ENCODE measurements at places on chromosomes 4 and X.

DNA sequence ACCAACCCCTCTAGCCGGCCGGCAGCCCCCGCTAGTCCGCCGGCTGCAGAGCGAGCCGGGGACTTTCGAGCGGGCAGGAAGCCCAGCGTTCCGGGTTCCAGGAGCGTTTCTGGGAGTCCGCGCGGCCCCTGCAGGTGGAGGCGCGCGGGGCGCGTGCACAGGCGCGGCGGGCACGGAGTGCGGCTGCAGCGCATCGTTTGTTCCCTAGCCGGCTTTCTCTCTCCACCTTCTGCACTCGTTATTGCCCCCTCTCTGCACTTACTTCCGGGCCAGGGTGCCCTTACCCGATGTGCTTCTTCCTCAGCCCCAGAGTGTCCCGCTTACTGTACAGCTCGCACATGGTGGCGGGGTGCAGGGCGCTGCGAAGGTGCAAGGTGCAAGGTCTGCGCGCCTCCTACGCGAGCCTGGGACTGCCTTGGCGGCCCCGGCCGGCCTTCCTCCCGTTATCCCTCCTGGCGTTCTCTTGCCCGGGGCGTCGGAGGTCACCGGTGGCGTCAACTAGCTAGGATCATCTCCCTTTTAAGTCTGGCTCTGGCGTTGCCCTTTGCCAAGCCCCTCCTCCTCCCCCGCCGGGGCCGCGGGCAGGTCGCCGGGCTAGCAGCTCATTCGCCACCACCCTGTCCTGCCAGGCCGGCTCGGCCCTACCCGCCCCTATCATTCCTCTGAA lies at the start of gene ETNPPL:
ETNPPL (minus strand) TSS at position 495 of the 667 bp plus-strand sequence; CDS start at position 340, 155 bp downstream.
- DNase-seq = peak; percentile 1

- no peak for DNase-seq
These were observed 35.8 kb downstream of the CPEB2 start for GRCh38 chr4:15037923-15038541.

DNA sequence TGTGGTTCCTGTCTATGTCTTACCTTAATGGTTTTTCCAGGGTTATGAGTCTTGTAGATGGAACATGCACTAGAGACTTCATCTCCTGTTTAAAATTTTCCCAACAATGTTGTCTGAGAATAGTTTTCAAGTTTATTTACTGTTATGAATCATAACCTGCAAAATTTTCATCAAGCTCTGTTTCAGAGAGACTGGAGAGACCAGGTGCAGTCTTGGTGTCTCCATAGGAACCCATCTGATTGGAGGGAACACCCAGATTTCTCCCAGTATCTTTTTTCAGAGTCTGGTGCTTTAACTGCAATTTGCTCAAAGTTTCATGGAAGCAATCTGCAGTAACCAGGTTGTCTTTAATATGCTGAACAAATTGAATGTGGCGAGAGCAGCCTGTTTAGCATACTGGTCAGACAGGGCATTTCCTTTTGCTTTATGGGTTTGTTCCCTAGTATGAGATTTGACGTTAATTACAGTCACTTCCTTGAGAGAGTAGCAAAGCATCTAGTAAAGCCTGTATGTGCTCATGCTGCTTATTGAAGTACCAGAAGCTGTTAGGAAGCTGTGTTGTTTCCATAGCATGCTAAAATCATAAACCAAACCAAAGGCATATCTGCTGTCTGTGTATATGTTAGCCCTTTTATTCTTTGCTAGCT lies 18.8 kb upstream of the VSIG1 start:
- DNase-seq = no peak

DNA sequence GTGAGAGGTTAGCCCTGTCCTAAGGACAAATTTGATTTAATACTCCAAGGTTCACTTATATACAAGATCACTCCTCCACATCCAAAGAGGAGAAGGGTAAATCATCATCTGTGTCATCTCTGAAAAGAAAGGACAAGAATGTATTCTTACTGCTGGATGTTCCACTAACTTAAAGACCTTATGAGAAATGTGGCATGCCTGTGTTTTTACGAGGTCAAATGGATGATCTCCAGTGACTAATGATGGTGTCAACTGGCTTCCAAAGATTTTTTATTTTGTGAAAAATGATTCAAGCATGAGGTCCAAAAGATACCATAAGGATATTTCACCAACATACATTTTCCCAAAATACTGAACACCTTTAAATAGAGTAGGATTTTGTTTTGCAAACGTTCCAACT lies 143.4 kb downstream of the PTCHD1 start:
- DNase-seq = no peak

DNA sequence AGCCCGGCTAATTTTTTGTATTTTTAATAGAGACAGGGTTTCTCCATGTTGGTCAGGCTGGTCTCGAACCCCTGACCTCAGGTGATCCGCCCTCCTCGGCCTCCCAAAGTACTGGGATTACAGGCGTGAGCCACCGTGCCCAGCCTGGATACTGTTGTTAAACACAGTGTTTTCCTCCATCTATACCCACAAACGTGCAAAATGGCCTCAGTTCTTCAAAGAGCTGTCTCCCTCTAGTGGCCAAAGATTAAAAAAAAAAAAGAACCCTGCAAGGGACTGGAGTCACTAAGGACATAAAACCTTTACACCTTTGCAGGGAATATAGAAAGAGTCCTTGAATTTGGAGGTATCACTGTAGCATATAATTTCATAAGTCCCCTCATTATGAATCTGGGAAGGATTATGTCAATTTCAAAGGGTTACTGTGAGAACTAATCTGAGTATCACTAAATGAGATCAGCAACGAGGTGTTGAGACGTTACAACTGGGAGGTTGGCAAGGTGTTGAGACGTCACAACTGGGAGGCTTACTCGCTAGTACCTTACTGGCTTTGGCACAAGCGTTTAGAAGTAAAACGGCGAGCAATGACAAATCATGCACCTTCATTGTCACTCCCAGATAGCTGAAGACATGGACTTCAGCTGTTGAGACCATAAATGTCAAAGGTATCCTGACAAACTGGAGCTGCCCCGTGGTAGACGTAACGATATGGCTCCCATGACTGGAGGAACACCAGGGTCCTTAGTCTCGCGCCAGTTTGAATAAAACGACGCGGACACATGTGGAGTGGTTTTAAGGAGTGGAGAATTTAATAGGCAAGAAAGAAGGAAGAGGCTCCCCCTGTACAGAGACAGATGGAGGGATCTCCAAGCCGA lies 33.4 kb upstream of the ENPP6 start:
- DNase-seq = peak; percentile 35

DNA sequence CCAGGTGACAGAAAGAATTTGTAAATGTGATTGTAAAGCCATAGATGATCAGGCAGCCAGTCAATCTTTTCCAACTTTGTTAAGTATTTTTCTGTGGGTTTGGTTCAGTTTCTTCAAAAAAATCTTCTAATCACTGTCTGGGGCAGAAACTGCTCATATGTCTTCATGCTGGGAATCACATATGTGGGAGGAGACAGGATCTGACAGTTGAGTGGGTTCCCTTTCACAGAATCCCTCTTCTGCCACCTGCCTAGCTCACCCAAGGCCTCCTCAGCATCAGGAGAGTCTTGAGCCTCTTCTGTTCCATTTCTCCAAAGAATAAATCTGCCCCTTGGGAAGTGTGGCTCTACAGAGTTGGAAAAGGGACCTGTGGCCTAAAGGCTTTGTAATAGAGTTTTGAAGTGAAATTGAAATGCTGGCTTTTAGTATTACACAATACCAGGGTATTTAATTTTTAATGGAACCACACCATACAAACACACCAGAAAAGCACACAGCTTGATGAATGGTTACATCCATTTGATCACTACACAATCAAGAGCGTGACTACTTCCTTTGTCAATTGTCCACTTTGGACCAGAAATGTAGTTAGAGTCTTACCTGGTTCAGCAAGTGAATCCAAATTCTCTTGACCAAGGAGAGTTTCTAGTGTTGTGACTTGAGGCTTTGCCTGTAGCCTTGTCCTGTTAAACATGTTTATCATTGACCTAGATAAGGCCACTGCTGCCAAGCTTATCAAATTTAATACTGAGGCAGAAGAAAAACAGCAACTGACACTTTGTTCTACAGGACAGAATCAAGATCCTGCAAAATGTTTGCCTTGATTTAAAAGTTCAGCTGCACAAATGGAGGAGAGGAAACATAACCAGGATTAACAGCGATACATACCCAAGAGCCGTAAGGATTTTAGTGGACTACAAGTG lies 20.4 kb downstream of the MSMO1 start:
- DNase-seq = no peak

DNA sequence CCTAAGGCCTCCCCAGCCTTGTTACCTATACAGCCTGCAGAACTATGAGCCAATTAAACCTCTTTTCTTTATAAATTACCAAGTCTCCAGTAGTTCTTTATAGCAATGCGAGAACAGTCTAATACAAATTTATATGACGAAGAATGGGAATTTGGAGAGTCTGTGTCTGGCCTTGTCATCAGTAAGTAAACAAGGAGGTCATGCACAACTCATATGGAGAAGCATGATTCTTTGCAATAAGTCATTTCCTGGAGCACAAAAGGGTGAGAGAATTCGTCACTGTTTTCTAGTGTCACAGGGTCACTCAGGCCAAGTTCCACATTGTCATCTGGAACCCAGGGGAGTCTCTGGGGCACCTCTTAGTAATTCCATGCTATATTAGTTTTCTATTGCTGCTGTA lies 49.0 kb upstream of the HS6ST2 start:
- DNase-seq = no peak

DNA sequence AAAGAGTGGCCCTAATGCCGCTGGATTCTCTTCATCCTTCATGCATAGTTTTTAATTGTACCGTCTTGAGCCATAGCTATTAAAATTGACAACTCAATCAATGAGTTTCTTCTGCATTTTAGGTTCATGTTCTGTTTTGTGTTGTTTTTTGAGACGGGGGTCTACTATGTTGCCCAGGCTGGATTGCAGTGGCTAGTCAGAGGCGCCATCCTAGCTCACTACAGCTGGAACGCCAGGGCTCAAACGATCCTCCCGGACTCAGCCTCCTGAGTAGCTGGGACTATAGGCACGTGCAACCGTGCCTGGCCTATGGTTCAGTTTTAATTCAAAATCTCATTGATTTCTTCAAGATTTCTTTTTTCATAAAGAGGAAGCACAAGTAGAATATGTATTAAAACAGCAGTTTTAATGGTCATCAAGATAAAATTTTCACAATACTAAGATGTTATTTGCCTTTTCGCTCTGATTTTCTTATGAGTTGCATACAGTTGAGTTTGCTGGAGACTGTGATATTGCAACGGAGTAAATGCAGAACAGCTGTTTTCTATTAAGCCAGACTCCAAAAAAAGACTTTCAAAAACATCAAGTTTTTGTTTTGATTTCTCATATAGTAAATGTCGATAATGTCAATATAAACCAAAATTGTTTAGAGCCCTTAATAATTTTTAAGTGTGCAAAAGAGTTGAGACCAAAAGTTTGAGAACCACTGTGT lies 1.1 kb upstream of the STX18 start:
- no peak for DNase-seq

DNA sequence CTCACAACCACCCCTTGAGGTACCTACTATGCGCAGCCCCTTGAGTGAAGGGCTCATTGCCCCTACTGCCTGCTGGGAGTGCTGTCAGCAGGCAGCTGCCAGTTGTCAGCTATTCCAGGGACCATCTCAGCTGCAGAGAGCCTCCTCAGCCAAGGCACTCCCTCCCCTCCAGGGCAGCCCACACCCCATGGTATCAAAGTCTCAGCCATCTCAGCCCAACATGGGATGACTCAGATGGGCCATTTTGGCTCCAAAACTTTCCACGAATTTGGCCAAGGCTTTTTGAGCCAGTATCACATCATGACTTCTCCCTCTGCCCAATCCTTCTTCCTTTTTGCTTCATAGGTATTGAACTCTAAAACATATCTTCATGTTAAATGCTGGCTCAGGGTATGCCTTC lies 61.4 kb upstream of the MAP3K15 start:
- no peak for DNase-seq

DNA sequence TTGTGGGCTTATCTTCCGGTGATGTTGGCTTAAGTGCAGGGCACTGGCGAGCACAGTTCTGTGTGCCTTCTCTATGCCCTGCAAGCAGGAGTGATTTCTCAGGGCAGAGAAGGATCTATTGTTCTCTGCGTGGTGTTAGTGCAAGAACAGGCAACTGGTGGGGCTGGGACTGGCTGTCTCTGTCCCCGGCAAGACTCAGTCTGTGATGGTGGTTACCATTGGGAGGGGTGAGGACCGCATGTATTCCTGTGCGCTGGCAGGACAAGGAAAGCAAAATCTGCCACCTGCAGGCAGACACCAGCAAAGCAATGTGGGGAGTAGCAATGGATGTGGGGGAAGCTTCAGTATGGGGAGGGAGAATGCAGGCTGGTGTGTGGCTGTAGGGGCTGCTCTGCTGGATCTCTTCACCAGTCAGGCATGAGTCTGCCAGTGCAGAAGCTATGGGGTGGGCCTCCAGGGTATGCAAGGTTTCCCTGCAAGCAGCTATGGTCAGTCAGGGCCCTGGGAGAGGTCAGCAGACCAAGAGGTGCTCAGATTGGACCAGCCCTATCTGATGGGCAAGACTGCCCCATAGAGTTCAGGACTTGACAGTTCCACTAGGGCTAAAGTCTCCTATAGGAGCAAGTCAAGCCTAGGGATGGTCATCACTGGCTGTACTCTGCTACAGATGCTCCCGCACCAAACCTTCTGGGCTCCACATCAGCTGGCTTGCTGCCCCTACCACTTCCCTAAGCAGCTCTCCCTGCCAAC lies 16.8 kb downstream of the PF4 start:
- DNase-seq = no peak

All from NCI-H2081 (cell line).